Activated T-helper 1 cell treated with anti-CD3 and anti-CD28 coated beads, Interleukin-2, amount 50 U/mL, for 16 hours (primary cell): ENCODE measurements at places on chromosomes 6 and 20.

GRCh38 chr6:33896391-33897188, 92.8 kb upstream of the MLN start:
- DNase-seq, result no peak

DNA sequence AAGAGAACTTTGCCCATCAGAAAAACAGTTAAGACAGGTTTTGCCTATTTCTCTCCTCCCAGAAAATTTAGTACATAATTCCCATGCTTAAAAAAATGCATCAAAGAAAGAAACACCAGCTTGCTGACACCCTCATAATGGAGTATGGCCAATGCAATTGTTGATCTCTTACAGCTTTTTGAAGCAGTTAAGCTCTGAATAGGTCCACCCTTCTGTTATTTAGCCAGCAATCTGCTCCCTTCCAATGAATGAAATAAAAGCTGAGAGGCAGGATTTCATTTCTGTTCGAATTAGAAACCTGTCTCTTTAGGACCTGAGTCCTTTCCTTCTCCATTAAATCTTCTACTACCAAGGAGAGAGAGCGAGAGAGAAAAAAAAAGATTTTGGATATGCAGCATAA, 288.7 kb downstream of the RNF144B start:
- DNase-seq, result no peak

GRCh38 chr20:24533449-24533848, 64.0 kb downstream of the SYNDIG1 start:
- no peak for DNase-seq

DNA sequence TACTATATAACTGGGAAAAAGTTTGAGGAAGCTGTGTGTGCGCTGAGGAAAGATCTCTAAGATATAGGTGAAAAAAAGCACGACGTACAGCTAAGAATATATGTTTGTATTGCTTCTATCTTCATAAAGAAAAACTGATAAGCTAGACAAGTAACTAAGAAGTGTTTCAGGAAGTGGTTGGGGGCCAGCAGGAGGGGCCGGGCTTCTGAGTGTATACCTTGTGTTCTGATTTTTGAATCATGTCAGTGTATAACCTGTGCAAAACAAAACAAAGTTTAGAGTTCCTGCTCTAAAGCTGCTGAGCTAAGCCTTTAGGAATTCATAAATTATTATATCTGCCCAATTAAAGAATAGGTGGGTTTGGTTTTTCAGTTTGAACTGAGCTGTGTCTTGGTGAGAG, 7.9 kb upstream of the OSER1 start:
- DNase-seq, result peak; percentile 24

- no peak for DNase-seq
Measured at GRCh38 chr6:34519971-34520644, 36.0 kb downstream of the SPDEF start.

DNA sequence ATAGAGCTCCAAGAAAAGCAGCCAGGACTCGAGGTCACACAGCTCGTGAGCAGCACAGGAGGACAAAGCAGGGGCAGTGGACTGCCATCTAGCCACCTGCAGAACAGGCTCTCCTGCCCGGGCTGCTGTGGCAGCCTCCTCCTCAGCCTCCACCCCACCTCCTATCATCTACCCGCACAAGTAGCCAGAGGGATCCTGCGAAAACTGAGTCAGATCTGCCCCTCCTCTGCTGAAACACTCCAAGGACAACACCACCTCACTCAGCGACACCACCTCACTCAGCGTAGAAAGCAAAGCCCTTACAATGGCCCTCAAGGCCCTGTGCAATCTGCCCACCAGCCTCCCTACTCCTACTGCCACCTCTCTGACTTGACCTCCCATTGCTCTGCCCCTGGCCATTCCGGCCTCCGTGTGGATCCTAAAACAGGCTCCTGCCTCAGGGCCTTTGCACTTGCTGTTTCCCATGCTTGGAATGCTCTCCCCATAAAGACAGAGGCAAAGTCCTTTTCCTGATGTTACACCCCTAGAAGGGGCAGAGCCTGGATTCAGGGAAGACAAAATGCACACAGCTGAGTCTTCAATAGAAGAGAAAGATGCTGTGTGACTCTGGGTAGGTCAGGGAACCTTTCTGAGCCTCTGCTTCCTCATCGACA, 19.3 kb downstream of the PREX1 start:
- DNase-seq, result no peak

DNA sequence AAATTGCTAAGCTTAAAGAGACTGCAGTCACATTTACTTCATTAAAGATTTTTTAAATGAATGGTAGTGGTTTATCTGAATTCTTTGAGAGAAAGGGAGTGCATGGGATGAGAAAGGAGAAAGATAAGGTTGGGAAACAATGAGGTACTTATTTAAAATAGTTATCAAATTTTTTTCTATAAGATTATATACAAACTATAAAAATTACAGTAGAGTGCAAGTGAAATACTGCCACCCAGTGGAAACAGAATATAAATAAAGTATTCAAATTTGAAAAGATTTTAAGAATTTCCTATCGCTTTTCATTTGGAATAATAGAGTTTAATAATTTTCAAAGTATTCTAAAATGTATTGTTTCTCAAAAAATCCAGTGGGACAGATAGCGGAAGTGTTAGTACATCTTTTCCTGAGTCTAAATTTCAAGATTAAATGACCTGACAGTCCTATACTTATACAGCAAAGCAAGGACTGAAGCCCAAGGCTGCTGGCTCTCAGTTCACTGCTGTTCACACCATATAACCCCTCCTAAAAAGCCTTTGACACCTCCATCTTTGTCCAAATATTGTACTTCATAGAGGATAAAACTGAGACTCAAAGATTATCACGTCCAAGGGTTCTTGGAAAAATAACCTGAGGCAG, 31.1 kb downstream of the EPM2A start:
- DNase-seq, result no peak

DNA sequence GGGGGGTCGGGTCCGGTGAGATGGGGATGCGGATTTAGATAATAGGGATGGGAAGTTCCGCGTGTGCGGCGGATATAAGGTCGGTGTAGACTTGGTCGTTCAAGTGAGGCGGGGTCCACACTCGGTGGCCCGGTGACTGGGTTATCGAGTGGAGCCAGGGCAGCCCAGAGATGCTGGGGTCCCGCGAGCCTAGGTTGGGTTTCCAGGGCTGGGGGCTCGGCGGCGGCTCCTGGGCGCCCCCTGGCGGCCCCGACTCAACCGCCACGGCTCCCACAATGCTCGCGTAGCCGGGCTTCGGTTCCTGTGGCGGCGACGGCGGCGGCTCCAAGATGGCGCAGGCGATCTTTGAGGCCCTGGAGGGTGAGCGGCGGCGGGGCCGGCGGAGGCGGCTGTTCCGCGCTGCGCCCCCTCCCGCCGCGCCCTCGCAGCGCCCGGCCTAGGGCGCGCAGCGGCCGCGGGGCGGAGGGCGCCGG, at the start of gene ZNF341:
ZNF341 (plus strand) TSS at position 304 of the 473 bp plus-strand sequence; CDS start at position 330, 26 bp downstream.
- DNase-seq, result peak; percentile 74

DNA sequence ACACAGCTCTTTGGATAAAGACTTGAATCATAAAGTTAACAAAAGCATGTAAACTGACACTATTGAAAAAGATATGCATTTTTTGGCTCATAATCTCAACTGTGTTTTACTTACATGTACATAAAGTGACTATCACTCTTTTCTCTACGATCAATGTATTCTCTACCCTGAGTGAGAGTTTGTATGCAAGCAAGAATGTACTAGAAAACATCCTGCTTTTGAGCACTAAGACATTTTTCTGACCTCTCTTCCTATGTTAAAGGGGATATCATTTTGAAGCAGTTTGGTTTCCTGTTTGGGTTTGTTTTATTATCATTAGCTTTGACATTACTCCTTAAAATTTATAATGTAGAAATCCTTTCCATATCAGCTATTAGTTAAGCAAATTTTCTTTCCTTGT, 910.8 kb downstream of the C6orf118 start:
- no peak for DNase-seq

- DNase-seq, result no peak
Measured at GRCh38 chr6:80530103-80530502, 423.6 kb downstream of the BCKDHB start.

GRCh38 chr20:21102603-21103311, 3.4 kb downstream of the LINC00237 start:
- no peak for DNase-seq

GRCh38 chr6:154537511-154538325, 27.2 kb upstream of the CNKSR3 start:
- DNase-seq, result no peak

DNA sequence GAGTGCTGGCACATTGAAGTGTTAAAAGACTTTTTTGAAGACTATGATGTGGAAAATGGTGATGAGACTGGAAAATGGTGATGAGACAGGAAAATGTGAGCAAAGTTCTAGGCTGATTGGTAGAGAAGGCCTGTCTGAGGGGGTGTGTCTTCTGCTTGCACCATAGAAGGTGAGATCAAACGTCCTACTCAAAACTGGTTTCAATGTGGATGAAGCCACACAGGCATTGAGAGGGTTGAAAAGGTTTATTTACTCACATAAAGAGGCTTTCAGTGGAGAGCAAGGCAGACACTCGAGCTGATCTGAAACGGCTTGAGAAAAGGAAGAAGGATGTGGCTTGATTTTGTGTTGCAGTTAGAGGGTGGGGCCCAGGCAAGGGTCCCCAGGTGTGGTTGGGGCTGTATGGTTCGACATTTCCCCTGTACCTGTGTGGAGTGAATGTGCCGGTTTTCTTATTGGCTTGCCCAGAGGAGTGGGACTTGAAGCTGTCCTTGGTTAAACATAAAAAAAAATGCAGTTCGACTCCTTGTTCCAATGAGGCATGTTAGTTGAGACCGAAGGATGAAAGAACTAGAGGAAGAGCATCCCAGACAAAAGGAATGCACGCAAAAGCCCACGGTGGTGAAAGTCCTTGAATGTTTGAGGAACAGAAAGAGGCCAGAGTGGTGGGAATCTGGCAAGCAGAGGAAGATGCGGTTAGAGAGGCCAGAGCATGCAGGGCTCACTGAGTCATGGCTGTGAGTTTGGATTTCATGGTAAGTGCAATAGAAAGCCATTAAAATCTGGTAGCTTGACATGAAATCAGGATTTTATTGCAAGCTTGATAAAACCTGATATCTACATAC, 172.3 kb downstream of the EPM2A start:
- DNase-seq, result no peak

GRCh38 chr6:122790028-122790422, 967 bp downstream of the SMPDL3A start:
- no peak for DNase-seq

GRCh38 chr20:25058051-25058846, at the start of gene ACSS1:
ACSS1 (minus strand) TSS chr20:25058139; CDS start chr20:25058102, 37 bp downstream.
- DNase-seq, result peak; percentile 61

DNA sequence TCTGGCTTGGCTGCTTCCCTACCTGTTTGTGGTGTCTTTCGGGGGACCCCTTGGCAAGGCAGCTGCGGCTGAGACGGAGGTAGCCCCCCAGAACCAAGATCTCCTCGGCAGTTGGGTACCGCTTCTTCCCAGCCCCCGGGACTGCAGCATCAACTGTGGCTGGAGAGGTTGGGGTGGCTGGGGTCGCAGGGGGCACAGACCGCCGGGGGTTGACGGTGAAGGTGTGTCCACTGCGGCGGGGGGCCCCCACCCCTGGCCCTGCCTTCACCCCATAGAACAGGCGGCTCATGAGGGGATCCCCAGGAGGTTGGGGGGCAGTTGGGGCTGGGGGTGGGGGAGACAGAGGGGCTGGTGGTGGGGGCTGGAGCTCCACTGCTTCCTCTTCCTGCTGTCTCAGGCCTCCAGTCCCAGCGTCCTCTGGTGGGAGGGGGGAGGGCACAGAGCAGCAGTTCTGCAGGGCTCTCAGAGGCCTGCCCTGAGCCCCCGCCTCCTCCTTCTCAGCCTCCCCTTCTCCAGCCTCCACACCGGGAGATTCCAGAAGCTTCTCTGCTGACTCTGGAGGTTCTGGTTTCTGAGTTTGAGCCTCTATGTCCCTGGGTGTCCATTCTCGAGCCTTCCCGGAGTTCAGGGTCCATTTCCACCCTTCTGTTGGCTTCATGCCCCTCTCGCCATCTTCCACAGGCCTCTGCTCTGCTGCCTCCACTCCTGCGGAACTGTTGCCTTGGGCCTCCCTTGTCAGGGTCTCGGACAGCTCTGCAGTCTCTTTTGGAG, 1.9 kb downstream of the PPP1R18 start:
- no peak for DNase-seq

DNA sequence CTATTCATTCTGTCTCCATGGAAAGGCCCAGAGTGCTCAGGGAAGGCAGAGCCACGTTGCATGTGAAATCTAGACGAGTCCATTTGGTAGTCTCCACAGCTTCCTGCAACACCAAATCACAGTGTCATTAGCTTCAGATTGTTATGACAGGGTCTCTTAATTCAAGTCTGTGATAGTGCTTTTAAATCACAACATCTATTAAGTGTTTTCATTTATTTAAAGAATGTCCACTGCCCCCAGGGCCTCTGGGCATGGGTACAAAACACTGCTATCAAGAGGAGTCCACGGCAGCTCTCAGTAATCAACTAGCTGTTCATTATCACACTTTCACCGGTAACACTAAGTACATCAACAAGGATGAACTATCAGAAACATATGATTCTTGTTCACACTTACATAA, 455.9 kb upstream of the JARID2 start:
- no peak for DNase-seq

- DNase-seq, result no peak
Measured at GRCh38 chr6:3382326-3383279, 74.2 kb downstream of the SLC22A23 start.

- no peak for DNase-seq
Measured at GRCh38 chr6:70996106-70996505, 39.2 kb upstream of the B3GAT2 start.
